ENCODE measurements at places on chromosomes 1 and 21. TPM values are rescaled to one million over a fixed set of nuclear protein-coding genes. Genes with fewer than 3 reads are reported as not detected.

Gene FYB2
- total RNA-seq = not detected

Gene SELE
- not detected for total RNA-seq

Gene SPRR2E
- total RNA-seq = not detected

Gene PTGS2
- total RNA-seq = 0.61 TPM

Gene CELA2B
- total RNA-seq = not detected

GRCh38 chr1:197515421-197515820, 247.4 kb downstream of the CRB1 start:
- H3K4me3 ChIP-seq = no peak overlapping the region
- peaks cover 17% of the 10 kb centered on the region for H3K36me3 ChIP-seq
- no peaks in the 10 kb centered on the region for H3K4me1 ChIP-seq
- no peak overlapping the region for H3K27ac ChIP-seq
- DNase-seq = no peak

DNA sequence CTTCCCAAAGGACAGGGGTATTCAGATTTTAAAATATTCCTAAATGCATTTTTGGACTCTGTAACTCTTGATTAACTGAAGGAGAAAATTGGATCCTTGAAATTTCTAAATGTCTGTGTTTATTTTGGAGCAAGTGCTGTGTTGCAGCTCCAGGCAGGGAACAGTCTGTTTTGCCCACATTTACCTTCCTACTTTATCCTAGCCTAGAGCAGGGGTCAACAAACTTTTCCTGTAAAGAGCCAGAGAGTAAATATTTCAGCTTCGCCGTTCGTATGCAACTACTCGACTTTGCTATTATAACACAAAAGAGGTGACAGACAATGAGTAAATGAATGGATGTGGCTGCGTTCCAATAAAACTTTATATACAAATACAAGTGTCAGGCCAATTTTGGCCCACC, 402.2 kb downstream of the GPATCH2 start:
- H3K4me3 ChIP-seq = no peak overlapping the region
- no peaks in the 10 kb centered on the region for H3K36me3 ChIP-seq
- no peak overlapping the region for H3K27ac ChIP-seq
- no peak for DNase-seq

GRCh38 chr21:36087362-36088138, 17.7 kb downstream of the CBR1 start:
- no peaks in the 10 kb centered on the region for H3K27me3 ChIP-seq
- no peaks in the 10 kb centered on the region for H3K4me1 ChIP-seq
- no peaks in the 10 kb centered on the region for H3K36me3 ChIP-seq
- DNase-seq = no peak
- no peak overlapping the region for H3K27ac ChIP-seq
- H3K4me3 ChIP-seq = no peak overlapping the region

GRCh38 chr1:4346131-4346530, 308.3 kb upstream of the AJAP1 start:
- no peak overlapping the region for H3K4me3 ChIP-seq
- H3K27me3 ChIP-seq = no peaks in the 10 kb centered on the region
- no peaks in the 10 kb centered on the region for H3K4me1 ChIP-seq
- no peak overlapping the region for H3K27ac ChIP-seq

- DNase-seq = peak; percentile 93
- peaks cover 40% of the 10 kb centered on the region for H3K4me1 ChIP-seq
- peak within 1 kb of the TSS; percentile 54 for H3K27ac ChIP-seq
- peaks cover 4% of the 10 kb centered on the region for H3K36me3 ChIP-seq
Measured at GRCh38 chr1:3856923-3857790, at the start of the genes CEP104 and DFFB. Gene CEP104, minus strand, starts transcription at chr1:3857211. Its CDS starts 4,804 bp downstream, at chr1:3852407. Gene DFFB, plus strand, starts transcription at chr1:3857476. Its CDS starts 128 bp downstream, at chr1:3857604.

All from CD4-positive, alpha-beta T cell (primary cell).